ENCODE measurements at places on chromosomes 1 and 21. TPM values are rescaled to one million over a fixed set of nuclear protein-coding genes. Genes with fewer than 3 reads are reported as not detected.

The RNU1-3 gene
- total RNA-seq: not detected

GRCh38 chr1:221149555-221150075, 270.4 kb downstream of the HLX start:
- no peak overlapping the region for H3K27ac ChIP-seq
- H3K36me3 ChIP-seq: no peaks in the 10 kb centered on the region
- no peak for DNase-seq
- H3K4me3 ChIP-seq: no peak overlapping the region

GRCh38 chr1:44407430-44408211, 2.6 kb downstream of the RNF220 start:
- H3K27me3 ChIP-seq: peaks cover 100% of the 10 kb centered on the region
- peaks cover 46% of the 10 kb centered on the region for H3K4me1 ChIP-seq
- DNase-seq: no peak
- no peaks in the 10 kb centered on the region for H3K36me3 ChIP-seq

The SYT14 gene
- 0.42 TPM for total RNA-seq

The HSPA13 gene
- total RNA-seq: 15.0 TPM

DNA sequence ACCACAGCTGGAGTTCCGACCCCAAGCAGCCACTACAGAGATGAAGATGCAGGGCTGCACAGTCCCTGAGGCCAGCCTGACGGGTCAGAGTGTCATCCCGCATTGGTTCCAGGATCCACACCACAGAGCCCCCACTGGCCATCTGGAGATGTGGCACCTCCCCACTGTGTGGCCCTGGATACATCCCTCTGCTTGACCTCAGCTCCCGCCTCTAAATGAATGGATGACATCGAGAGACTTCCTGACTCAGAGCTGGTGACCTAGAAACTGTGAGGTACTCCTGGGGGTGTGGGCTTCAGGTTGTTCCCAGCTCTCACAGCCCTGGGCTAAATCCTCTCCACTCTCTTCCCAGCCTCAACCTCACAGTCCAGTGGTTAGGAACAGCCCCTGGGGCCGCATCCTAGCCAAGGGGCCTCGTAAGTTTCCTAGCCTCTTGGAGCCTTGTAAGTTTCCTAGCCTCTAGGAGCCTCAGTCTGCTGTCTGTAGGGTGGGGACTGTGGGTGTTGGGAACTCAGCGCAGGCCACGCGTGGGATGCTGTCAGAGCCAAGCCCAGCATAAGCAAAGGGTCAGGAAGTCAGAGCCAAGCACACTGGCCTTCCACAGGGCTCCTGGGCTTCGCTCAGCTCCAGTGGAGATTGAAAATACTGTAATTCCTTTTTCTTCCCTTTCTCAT, 87.5 kb upstream of the RUNX3 start:
- DNase-seq: no peak
- H3K36me3 ChIP-seq: no peaks in the 10 kb centered on the region
- H3K27ac ChIP-seq: no peak overlapping the region
- no peaks in the 10 kb centered on the region for H3K27me3 ChIP-seq
- H3K4me3 ChIP-seq: no peak overlapping the region
